ENCODE measurements at places on chromosomes 16 and 17.

DNA sequence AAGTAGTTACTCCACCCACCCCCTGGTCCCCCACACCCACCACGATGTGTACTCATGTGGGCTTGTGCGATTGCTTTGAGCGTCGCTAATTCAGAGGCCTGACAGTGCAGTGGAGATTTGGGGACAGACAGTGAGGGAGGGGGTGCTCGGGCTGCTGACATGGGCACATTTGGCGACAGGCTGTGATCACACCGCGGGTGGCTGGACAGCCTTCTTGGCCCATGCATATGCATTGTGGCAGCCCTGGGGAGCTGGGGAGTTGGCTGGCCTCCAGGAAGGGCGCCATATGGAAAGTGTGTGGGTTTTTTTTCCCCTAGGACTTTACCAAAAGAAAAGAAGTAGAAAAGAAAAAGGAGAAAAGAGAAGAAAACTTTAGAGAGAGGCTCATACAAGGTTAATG lies 275.5 kb upstream of the N4BP1 start:
- DNase-seq, result no peak

DNA sequence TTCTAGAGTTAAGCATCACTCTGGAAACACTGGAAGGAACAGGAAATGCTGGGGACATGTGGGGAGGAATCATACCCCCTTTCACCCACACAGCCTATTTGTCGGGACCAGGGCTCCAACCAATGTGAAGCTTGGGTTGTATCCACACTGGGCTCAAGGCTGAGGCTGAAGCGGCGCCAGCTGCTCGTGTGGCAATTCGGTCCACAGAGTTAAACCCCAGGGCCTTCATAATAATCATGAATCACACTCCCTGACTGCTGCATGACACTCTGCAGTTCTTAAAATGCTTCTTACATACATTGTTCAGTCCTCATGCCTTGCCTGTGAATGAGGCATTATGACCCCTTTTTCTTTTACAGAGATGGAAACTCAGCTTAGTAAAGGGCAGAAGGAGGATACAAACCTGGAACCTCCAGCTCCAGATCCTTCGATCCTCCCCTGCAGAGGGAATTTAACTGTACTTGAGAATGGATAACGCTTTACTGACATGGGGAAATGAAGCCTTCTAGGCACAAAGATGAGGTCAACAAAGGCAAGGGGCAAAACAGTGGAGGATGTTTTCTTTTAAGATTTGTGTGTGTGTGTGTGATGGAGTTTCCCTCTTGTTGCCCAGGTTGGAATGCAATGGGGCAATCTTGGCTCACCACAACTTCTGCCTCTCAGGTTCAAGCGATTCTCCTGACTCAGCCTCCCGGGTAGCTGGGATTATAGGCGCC lies 72.7 kb downstream of the SOX9 start:
- DNase-seq, result no peak

DNA sequence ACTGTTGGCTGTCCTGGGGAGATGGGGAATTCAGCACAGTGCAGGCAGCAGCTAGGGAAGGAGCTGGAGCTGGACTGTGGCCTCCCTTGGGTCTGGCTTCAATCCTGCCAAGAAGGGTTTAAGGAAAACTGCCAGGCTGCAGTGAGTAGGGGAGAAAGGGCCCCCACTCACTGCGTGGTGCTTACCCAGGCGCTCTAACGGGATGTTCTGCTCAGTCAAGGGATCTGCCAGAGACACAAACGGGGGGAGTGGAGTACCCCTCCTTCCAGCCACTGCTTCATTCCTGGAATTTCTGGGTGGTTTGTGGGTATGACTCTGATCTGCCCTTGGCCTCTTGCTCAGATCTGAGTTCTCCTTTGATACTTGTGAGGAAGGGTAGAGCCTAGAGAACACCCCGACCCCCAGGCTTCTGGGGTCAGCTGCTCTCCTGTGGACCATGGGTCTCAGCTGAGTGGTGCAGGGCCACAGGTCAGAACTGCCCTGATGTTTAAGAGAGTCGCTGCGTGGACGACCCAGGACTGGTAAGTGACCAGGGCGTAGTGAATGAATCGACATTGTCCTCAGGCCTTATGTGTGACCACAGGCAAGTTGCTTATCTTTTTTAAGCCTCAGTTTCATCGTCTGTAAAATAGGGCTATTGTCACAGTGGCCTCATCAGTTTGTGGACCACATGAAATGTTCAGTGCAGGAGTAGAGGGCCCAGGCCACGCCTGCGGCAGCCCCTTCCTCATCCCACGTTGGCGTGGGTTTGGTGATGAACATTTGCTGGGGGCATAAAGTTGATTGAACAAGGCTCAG lies 9.6 kb downstream of the CRISPLD2 start:
- no peak for DNase-seq

DNA sequence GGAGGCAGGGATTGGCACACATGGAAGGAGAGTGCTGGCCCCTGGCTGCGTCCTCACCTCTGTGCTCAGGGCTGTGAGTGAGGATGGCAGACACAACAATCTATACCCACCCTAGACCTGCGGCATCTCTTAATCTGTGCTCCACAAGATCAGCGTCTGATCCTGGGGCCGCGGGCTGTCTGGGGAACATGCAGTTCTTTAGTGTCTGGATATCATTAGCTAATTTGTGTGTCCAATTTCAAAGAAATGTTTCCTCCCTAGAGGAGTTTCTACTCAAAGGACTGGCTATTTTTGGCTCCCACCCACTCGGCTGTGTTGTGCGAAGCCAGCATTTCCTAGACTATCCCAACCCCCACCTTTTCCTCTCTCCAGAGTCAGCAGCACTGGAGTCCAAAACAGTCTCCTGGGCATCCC lies 93.8 kb downstream of the GRIN2A start:
- DNase-seq, result no peak

DNA sequence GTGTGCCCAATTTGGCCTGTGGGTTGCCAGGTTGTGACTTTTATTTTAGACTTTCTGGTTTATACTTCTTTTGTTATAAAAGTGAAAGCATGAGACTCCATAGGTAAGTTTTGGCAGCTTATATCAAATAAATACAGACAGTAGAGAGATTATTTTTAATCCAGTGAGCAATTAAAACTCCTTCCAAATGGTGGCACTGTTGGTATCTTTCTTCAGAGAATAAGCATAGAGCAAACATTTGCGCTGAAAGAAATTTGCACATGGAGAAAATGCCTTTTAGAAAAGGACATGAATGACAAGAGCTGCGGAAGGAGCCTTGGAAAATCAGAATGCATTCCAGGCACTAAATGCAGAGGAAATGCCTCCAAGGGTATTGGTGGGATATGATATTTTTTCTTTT lies 46.1 kb upstream of the DNAJA2 start:
- no peak for DNase-seq

- DNase-seq, result no peak
Observed at GRCh38 chr16:88847654-88848053, 9.1 kb downstream of the GALNS start.

GRCh38 chr16:30724641-30725417 lies 23.4 kb upstream of the PHKG2 start:
- peak; percentile 88 for DNase-seq
